ENCODE measurements at places on chromosomes 12 and 14. TPM values are rescaled to one million over a fixed set of nuclear protein-coding genes. Genes with fewer than 3 reads are reported as not detected.
A peak's percentile ranks its signal among the peaks of the same experiment; 100 is the strongest.

DNA sequence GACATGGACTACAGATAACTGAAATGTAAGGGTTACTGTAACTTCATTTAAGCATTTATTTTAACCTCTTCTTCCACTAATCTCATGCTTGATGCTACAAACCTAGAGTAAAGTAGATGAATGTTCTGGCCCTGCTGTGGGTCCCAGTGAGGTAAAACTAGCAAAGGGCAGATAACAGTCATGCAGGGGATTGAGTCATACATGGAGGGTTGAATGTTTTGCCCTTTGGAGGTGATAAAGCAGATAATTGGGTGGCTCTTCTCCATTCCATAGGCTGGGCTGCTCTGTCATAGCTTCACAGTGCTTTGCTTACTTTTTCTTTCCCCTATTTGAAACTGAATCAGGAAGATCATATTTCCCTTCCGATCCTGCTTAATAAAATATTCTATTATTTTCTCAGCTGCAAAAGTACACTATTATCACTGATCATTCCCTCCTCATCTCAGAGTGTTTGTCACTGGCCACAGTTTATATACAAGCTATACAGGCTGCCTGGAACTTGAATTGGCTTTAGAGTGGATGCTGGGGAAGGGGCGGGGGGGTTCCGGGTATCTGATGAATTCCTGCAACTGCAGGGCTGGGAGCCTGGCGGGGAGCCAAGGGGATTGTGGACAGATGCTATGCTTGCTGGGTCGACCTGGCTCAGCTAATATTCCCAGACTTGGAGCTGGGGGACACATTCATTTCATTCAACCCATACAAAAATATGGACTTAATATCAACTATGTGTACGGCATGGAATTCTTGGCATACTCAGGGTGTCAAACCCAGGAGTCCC lies 235.1 kb downstream of the NRXN3 start:
- no peak for DNase-seq

- DNase-seq = no peak
Measured at GRCh38 chr12:29309320-29309902, 71.6 kb downstream of the ERGIC2 start.

- no peak for DNase-seq
Measured at GRCh38 chr14:42200957-42201356, 594.3 kb downstream of the LRFN5 start.

GRCh38 chr14:93029911-93030508 lies 85.7 kb downstream of the ITPK1 start:
- no peak for DNase-seq

DNA sequence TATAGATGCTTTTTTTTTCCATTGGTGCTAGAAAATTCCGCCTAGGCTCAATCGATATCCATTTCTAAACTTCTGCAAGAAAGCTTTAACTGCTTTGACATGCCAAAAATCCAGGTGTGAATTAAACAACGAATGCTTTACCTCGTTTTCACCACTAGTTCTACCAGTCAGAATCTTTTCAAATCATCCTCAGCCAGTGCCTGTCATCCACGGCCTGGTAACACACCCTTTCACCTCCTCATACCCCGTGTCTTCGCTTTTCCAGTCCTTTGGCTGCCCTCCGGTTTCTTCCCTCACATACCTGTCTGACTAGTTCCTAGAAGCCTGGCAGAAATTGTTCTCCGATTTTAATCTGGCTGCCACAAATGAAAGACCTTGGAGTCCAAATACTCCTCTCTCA lies 1.4 kb upstream of the PHC1 start:
- peak; percentile 58 for DNase-seq

GRCh38 chr12:10540776-10541205 lies 35.1 kb downstream of the EIF2S3B start:
- DNase-seq = no peak

DNA sequence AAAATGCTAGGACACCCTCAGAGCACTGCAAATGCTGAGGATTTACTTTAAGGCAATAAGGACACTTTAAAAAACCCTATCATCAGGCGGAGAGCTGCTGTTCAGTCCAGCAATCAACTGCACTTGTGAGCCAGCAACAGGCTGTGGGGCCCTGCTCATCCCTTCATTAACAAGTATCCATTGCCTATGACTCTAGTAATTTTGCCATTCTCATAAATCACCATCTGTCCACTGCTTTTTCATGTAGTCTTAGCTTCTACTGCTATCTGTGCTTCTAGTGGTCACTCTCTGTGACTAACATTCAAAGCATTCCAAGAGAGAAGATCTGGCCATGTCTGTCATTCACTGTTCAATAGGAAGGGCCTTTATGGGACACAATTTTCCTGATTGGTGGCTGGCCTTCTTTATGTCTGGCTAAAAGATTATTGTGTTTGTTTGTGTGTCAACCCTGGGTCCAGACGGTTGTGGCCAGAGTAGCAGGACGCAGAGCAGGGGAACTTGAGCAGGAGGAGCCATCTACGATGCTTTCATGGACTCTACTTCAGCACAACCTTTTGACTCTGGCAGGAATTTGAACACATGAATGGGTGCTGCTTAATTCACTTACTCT lies 3.6 kb upstream of the KRAS start:
- no peak for DNase-seq

DNA sequence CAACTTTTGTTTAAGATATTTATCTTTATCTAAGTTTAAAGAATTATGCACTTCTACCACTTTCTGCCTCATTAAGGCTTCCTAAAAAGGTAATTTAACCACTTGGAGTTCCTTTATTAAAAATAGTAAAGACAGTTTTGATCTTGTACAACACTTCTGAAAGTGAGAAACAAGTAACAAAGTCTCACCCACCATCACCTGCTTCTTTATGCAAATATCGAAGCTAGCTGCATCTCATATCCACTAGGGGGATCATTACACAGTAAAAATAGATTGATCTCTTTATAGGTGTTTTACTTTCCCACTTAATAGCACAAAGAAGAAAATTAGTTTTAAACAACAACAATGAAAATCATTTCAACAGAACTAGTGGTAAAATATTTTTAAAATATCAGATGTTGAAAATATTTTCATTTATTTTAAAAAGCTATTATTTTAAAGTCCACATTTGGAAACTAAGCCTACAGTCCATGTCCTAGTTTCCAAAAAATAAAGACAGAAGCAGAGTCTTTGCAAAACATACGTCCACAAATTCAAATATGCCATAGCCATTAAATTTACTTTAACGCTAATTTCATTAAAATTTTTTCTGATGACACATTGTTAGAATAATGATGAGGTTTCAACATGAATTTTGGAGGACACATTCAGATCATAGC lies 160.0 kb upstream of the SOX5 start:
- peak; percentile 29 for DNase-seq

- DNase-seq = no peak
Measured at GRCh38 chr14:75996488-75996887, 10.9 kb downstream of the IFT43 start.

DNA sequence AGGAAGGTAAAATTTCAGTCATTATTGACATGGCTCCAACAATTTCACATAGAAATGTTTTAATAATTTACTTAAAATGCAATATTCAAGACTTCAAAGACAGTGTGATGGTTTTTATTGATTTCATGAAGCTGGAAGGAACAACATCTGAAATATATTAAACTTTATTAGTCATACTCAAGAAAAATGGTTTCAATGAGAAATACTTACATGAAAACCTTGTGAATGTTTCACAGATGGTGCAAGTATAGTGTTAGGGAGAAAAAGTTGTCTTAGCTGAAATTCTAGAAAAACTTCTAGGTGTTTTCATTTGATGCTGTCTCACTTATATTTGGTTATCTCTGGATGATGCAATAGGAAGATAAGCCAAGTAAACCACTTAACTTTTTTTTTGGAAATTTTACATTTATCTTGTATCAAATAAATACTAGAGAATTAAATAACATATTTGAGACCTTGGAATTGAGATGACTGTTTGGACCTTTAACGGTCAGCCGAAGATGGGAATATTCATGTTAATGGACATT lies 65.5 kb downstream of the PELI2 start:
- no peak for DNase-seq

- DNase-seq = no peak
Measured at GRCh38 chr14:49052521-49052920, 533.7 kb downstream of the RPS29 start.

GRCh38 chr12:2691345-2692071 lies 103.3 kb upstream of the FKBP4 start:
- DNase-seq = peak; percentile 91

DNA sequence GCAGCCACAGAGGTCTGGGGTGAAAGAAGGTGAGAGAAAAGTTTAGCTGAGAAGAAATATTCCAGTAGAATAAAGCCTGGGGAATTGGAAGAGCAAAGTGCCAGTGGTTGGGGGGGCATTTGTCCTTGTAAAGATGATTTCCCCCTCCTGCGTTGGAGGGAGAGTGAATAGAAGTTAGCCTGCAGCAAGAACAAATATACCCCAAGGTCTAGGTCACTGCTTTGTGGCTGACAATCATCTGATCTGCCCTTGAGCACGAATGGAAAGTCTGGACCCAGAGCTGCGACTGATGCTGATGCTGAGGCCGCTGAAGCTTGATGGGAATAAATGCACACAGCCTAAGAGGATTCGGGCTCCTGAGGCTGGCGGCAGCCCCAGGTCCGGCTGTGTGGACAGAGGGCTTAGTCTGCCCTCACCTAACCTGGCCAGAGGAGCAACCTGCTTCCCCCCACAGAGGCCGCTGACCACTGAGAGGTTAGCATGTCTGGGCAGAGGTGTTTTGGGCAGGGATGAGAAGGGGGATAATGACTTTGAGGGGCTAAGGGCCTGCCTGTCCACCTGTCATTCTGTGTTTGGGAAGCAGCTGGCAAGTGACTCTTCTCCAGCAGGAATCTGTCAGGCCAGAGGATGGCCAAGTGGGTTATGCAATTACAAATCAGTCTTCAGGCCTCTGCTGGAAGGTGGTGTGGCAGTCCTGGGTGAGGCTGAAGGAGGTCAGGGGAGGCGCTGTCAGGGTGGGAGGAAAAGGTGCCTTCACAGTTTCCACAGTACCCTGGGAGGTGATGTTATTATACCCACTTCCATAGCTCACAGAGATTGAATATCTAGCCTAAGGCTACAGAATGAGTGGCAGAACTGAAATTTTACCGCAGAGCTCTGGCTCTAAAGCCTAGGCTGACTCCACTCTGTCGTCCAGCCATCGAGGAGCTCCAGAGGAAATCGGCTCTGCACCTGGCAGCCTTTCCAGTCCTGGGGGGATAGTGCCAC lies 11.7 kb downstream of the TUBA1C start:
- no peak for DNase-seq

DNA sequence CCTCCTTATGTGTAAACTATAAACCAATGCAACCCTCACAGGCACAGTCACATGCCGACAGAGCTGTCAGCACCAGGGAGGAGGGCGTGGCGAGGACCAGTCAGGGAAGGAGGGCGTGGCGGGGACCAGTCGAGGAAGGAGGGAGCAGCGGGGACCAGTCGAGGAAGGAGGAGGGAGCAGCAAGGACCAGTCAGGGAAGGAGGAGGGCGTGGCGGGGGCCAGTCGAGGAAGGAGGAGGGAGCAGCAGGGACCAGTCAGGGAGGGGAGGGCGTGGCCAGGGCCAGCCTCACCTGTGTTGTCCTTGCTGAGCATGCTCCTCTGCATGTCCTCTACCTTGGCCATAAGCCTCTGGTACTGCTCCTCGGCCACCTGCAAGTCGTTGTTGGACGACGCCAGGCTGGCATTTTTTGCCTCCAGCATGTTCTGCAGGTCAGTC lies 24.2 kb downstream of the GOLGA3 start:
- peak; percentile 78 for DNase-seq

DNA sequence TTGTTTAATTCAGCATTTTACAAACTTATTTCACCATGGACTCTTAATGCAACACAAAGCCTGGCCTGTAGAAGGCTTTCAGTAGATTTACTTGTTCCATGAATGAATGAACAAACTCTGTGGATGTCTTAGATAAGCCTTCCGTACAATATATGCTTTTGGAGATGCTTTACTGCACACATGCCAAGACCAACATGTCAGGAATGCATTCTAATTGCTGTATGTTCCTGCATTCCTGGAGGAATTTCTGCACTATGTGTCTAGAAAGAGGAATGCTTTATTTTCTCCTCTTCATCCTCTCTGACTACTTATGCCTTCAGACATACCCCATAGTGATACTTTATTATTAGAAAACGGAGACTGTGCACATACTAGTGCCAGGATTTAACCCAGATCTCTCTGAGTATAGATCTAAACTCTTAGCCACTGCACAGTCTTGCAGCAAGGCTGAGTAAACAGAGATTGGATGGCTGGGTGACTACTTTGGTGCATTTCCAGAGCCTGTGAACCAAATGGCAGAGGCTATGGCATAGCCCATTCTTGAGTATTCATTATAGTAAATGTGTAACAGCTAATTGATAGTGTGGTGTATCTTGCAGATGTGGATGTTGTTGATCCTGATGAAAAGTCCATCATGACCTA lies 108.2 kb downstream of the SYNE2 start:
- DNase-seq = no peak

DNA sequence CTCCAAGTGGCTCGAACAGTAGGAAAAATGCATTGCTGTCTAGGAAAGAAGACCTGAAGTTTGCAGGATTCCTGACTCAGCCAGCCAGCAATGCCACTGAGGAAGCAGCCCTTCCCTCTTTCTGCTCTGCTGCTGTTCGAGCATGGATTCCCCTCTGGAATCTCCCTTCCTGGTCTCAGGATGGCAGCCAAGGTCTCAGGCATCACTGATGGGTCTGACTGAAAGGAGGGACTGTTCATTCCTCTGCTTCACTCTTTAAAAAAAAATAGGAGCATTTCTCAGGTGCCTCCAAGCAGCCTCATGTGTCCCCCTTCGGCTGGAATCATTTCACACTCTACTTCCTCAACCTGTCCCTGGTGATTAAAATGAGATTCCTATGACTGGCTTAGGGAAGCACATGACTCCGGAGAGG lies 62.4 kb downstream of the SLC15A4 start:
- DNase-seq = no peak

DNA sequence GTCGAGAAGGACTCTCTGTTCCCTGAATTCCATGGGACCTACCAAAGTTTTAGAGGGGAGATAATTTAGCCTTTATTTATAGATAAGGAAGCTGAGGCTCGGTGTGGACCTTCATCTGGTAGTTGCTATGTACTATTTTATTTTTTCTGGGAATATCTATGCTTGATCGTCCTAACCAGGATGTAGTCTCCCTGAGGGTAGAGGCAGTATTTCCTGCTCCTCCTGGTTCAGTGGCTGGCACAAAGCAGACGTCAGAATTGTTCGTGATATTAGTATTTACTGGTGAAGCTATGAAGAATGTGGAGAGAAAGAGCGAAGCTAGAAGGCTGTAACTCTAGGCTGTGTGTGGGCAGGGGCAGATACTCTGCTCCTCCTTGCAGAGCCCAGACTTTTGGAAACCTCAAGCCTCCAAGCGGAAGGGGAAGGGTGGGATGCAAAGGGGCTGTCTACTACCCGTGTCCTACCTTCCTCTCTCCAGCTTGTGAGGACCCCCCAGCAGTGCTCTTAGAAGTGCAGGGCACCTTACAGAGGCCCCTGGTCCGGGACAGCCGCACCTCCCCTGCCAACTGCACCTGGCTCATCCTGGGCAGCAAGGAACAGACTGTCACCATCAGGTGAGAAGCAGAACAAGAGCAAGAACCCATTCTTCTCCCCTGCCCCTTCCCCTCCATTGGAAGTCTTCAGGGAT lies 1.4 kb downstream of the LRP10 start:
- no peak for DNase-seq

Gene NYNRIN
- 3.6 TPM for total RNA-seq

Gene HCAR1
- total RNA-seq = 0.04 TPM

Gene KLRC2
- not detected for total RNA-seq

Gene VRTN
- 140 TPM for total RNA-seq

Gene HOXC9
- total RNA-seq = not detected

Gene SYCP3
- not detected for total RNA-seq

Gene NID2
- 5.1 TPM for total RNA-seq

Gene TAC3
- 1.00 TPM for total RNA-seq

Gene KERA
- total RNA-seq = not detected

Gene CMKLR1
- total RNA-seq = 0.92 TPM

Gene MUCL1
- total RNA-seq = not detected

Gene SIX6
- total RNA-seq = 0.07 TPM

Gene OLR1
- not detected for total RNA-seq

Measured in H7 (cell line).